ENCODE measurements at places on chromosomes 4 and X.

GRCh38 chrX:69100478-69100877 is 64.8 kb downstream of the PJA1 start:
- no peak for DNase-seq

DNA sequence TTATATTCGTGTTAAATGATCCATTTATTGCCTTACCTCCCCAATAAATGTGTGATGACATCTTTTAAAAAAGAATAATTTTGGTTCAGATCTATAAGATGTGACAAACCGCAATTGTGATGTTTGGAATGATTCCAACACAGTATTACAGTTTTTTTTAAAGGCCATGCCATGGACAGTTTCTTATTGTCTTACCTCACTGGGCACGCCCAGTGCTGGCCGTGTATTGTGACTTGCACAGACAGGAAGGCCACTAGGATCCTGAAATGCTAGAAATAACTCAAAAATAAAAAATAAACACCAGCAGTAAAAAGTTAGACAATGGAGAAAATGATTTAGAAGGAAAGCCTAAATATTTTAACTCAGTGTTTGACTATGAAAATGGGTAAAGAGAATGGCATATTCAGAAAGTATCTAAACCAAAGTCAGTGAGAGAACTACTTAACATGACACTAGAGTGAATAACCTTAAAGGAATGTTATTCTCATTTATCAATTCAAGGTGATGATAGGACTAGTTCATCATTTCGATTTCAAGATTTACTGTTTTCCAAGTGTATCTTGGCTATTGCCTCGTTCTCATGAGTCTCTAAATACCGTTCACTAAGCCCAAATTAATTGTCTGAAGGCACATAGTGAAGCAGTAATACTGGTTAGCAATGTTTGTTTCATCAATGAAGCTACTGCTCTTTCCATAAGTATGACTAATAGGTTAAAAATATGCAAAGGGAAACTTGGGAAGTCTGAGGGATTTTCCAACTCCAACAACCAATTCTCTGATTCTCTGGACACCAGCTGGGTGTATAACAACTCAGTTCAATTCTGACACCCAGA is 46.1 kb upstream of the VEGFC start:
- no peak for DNase-seq

DNA sequence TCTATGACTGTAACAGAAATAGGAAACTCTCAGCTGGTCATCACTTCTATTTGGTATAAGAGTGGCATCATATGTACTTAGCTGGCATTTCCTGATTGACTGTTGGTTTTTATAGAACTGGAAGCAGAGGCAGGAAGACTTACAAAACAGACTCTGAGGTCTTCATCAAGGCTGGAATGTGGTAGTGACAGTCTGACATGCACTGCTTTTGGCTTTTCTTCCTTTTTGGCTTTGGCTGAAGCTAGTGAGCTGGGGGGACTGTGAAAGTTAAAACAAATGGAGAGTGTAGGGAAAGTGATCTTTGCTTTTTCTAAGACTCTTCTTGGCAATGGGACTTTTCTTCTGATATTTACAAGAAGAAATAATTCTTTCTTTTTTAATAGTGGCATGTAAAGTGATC is 121.1 kb upstream of the SLC4A4 start:
- no peak for DNase-seq

- DNase-seq: no peak
Observed at GRCh38 chr4:189979196-189980047, 38.8 kb downstream of the FRG1 start.

DNA sequence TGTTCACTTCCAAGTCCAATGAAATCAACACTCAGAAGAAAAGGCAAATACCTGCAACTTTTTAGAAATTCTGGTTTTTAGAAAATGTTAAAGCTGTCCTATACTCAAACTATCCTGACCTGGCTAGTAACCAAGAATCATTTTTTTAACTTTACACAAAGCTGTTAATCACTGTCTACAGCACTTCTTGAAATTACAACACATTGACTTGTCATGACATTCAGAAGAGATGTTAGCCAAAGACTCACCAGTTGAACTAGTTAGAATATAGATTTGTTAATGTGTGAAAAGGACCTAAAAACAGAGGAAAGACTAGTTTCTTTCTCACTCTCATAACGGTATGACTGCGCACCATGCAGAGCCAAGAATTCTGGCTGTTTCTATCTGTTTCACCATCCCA is 98.8 kb downstream of the COX18 start:
- no peak for DNase-seq

- DNase-seq: no peak
Observed at GRCh38 chr4:92163348-92163747, 140.4 kb upstream of the GRID2 start.

DNA sequence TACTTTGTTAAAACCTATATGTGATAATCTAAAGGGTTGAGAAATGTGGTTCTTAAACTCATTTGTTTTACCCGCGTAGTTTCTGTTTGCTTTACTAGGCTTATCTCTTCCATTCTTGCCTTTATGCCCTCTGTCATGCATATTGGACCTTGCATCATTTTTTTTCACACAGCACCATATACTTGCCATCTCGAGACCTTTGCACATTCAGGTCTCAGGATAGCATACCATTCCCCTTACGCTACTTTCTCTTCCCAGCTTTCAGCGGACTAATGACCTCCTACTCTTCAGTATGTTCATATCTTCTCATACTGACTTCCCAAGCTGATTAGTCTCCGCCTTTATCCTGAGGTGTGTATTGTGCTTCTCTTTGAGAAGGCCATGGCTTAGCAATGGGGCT is 40.5 kb downstream of the USP38 start:
- no peak for DNase-seq

DNA sequence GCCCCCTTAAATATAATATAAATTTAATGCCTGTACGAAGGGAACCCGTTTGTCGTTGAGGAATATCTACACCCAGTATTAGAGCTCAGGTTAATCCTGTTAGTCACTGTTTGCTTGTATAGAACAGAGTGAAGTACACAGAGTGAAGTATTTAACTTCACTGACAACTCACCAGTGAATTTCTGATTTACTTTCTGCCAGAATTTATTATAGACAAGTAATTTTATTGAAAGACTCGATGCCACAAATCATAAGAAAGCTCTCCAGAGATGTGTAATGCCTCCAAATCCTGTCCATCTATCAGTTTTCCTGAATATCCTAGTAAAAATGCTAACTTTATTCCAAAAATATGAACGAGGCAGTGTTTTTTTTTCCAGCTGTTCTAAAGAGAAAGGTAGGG is 1.6 kb downstream of the GAB1 start:
- DNase-seq: no peak

- DNase-seq: no peak
Observed at GRCh38 chrX:133297284-133297683, 79.1 kb upstream of the TFDP3 start.

GRCh38 chr4:12488672-12489071 is 995.5 kb downstream of the RAB28 start:
- no peak for DNase-seq

All from activated CD8-positive, alpha-beta memory T cell treated with anti-CD3 and anti-CD28 coated beads for 4 hours (primary cell).